ENCODE measurements at places on chromosomes 7 and 10. TPM values are rescaled to one million over a fixed set of nuclear protein-coding genes. Genes with fewer than 3 reads are reported as not detected.
A peak's percentile ranks its signal among the peaks of the same experiment; 100 is the strongest.

The CRYGN gene
- not detected for total RNA-seq

The SLC29A3 gene
- 3.2 TPM for total RNA-seq

The TFAM gene
- total RNA-seq, result 31.9 TPM

The FAM13C gene
- 66.1 TPM for total RNA-seq

The CYP17A1 gene
- total RNA-seq, result not detected

The PNLIPRP1 gene
- total RNA-seq, result not detected

The ASZ1 gene
- total RNA-seq, result not detected

The HMX3 gene
- not detected for total RNA-seq

The EBF3 gene
- total RNA-seq, result 185 TPM

The STEAP1 gene
- 2.2 TPM for total RNA-seq

The MRC1 gene
- total RNA-seq, result 5.5 TPM

The HOXA1 gene
- not detected for total RNA-seq

- DNase-seq, result no peak
Observed at GRCh38 chr7:141220263-141220880, 146.5 kb downstream of the TMEM178B start.

- no peak for DNase-seq
Observed at GRCh38 chr7:116399819-116400218, 99.7 kb upstream of the CAV2 start.

- no peak for DNase-seq
Observed at GRCh38 chr7:50138101-50138500, 45.1 kb upstream of the ZPBP start.

GRCh38 chr7:141071260-141071854, 2.5 kb upstream of the TMEM178B start:
- DNase-seq, result peak; percentile 76

DNA sequence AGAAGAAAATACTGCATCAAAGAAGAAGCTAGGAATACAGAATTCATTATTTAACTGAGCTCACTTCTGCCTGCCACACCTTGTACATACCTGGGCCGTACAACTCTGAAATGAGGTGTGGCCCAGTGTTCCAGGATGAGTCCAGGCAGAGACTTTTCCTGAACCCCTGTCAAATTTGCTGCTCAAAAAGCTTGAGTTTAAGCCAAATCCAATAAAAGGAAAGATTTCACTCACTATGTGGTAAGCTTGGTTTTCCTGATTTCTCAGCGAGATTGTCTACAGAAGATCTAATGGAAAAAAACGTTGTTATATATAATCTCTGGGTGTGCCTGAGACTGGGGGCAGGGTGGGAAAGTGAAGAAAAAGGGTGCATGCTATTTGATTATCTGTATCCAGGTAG, 72.1 kb upstream of the EGFR start:
- DNase-seq, result no peak

DNA sequence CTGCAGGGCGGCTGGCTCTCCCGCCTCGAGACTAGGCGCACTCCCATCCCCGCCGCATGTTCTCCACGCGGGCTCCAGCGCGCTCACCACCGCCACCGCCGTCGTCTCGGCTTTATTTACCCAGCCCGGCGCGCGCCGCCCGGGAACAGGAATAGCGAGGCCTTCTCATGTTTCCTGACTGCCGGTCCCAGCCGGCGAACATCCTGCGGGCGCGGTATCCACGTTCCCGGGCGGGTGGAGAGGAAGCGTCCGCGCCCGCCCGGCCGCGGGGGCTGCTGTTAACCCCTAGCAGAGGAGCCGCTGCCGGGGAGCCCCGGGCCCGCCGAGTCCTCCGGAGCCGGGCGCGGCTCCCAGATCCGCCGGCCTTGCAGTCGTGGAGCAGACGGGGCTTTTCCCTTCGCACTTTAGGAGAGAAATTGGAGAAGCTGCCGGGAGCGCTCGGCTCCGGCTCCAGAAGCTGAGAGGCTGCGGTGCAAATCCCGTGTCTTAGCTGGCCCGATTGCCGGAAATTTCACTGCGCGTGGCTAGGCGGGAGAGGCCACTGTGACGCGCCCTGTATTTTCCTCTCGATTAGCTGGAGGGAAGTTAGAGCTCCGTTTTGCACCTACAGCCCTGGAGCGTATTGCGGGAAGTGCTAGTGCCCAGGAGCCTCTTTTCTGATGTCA, at the start of gene MKX:
Gene MKX, minus strand, starts transcription at position 88 of the 665 bp plus-strand sequence. CDS start 2,404 bp downstream, outside the sequence.
- DNase-seq, result no peak

- no peak for DNase-seq
Observed at GRCh38 chr7:128790315-128791041, 1.3 kb upstream of the CCDC136 start.

- no peak for DNase-seq
Observed at GRCh38 chr10:104577861-104578521, 63.1 kb upstream of the SORCS3 start.

DNA sequence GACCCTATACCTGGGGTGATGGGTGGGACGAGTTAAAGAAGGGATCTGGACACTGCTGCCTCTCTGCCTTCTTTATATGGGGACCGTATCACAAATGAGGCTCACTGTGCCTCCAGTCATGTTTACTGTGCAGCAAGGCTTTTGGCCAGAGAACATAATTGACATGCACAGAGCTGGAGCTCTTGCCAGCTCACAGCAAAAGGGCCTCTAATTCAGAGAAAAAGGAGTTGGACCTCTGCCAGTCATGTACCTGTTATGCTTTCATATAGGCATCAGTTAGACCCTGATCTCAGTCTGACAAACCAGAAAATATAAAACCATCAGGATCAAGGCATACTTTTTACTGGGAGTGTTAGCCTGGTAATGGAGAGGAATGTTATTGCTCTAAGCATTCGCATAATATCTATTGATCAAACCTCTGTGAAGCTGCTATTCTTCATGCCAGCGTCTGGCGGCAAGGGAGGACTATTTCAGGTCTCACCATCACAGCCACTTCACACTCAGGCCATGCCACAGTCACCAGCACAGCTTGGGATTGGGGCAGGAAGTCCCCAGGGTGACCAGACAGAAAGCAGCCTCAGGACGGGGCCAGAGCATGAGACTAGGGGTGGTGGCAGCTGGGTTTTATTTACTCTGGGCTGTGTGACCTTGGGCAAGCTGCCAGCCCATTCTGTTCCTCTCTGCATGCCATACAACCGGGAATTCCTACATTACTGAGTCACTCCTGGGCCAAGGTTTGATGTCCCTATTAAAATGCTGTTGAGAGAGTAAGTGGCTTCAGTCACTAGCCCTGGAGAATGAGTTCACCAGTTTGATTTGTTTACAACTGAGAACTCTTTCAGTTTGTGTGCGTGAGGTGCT, 90.1 kb downstream of the NPSR1 start:
- DNase-seq, result peak; percentile 79

DNA sequence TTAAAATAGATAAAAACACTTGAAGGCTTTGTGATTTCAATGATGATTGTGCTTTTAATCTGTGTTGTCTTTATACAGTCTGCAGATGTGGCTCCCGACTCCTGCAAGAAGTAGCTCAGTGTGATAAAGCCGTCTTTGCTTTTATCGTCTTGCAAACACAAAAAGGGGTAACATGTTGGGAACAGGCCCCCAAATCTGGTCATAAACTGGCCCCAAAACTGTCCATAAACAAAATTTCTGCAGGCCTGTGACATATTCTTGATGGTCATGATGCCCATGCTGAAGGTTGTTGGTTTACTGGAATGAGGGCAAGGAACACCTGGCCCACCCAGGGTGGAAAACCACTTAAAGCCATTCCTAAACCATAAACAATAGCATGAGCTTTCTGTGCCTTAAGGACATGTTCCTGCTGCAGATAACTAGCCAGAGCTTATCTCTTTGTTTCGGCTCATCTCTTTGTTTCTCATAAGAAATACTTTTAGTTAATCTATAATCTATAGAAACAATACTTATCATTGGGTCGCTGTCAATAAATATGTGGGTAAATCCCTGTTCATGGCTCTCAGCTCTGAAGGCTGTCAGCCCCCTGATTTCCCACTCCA, 14.8 kb upstream of the ZNF485 start:
- DNase-seq, result no peak

DNA sequence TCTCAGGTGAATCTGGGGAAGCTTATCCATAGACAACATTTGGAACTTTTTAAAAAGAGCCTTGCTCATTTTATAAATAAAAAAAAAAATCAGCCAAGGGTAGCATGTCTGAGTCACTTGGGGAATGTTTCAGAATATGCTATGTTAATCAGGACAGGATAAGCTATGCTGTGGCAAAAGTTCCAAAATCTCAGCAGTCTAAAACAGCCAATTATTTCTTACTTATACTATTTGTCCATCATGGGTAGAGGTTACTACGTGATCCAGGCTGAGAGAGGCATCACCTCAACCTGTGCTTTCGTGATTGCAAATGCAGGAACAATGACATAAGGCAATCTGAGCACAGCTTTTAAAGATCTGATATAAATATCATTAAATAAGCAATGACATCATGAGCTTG, 6.5 kb downstream of the SLC13A1 start:
- DNase-seq, result no peak

- DNase-seq, result no peak
Observed at GRCh38 chr10:78852466-78853240, 216.1 kb upstream of the ZMIZ1 start.

GRCh38 chr7:29239638-29240037, 45.1 kb downstream of the CHN2 start:
- DNase-seq, result no peak

DNA sequence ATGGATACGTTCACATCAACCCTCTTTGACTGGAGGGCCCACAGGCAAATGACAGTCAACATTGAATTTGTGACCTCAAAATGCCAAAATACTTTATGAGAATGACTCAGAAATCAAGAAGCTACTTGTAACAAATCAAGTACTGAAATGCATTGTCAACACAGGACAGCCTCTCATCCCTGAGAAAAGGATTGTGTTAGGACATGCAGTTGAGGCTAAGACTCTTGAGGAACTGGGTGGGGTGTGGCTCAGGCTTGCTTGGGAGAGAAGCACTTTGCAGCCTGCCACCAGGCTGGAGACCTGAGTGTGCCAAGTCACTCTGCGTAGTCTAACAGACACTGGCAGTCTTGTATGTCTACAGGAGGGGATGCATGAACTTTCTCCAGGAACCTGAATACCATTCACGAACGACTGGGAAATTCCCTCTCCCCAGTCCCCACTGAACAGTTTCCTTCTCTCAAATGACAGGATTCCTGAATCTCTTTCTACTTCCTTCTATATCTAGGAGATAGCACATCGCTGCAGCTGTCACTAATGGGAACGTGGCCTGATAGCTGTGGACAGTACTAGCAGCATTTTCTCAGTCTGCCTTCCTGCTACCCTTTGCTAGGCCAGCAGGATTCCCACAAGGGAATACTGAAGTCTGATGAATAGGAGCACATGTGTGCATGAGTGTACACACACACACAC, 3.3 kb upstream of the SMO start:
- DNase-seq, result no peak

DNA sequence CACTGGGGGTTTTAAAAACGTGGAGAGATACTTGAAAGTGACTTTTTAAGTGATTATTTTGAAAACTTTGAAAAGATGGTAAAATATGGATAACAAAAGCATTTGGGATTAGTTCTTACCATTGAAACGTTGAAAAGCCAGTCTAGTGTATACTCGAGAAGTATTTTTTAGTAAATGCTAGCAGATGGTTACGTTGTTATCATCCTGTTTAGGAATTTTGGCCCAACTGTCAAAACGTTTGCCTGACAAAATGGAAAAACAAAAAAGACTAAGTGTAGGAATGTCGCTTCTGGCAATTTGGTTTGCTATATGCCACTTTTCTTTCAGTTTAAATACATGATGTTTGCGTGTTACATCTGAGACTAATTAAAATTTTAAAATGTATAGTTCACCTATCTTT, 1.2 kb downstream of the RBM33 start:
- no peak for DNase-seq

- DNase-seq, result no peak
Observed at GRCh38 chr7:144470078-144470477, 66.6 kb upstream of the NOBOX start.

DNA sequence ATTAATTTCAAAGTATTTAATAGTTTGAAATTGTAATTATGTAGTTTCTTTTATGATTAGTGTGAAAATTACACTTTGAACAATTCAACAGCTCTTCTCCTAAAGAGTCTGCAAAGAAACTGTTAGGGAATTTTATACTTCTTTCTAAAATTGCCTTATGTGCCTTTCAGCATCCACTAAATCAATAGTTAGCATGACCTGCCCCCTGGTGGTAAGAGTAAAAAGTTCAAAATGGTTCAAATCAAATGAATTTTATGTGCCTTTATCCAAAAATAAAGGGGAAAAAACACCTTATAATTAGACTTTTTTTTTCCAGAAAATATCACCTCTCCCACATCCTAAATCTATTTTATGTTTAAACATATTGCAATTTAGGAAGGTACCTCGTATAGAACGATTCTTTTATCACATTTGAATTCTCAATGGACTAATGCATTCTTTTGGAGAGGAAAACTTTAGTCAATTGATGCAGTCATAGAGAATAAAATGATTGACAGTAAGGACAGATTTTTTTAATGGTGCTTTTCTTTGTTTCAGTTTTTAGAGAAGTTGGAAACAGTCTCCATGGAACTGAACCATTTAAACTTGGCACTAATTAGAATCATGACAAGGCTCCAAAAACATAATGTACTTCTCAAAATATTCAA, 163.7 kb downstream of the SEMA3D start:
- peak; percentile 8 for DNase-seq

DNA sequence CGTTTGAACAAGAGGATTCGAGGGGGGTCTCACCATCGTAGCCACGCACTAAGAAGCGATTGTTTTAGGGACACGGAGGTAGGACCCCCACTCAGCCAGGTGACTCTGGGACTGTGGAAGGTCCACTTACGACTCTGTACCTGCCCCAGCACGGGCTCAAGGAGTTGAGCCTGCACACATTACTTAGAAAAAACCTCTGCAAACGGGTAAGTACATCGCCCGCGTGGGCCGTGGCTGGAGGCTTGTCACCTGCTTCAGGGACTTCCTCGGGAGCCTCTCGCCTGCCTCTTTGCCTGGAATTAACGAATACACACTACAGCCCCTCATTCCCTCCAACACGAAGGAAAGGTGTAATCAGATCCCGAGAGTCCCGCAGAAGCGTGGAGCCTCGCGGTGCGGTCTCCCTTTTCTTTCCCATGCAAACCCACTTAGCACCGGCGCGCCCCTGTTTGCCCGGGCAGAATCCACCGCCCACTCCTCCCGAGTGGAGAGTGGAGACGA, 826 bp downstream of the PODXL start:
- DNase-seq, result no peak

- DNase-seq, result no peak
Observed at GRCh38 chr10:131859341-131860020, 41.3 kb upstream of the PPP2R2D start.

- DNase-seq, result no peak
Observed at GRCh38 chr10:15049533-15049932, 5.8 kb downstream of the OLAH start.

DNA sequence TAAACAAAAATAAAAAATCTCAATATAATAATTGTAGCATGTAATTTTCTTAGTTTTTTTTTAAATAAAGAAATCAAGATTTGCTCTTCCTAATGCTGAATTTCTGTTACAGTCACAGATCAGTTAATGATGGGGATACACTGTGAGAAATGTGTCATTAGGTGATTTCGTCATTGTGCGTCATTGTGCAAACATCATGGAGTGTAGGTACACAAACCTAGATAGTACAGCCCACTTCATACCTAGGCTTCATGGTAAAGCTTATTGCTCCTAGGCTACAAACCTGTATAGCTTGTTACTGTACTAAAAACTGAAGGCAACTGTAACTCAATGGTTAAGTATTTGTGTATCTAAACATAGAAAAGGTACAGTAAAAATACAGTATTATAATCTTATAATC, 74.4 kb upstream of the LSM8 start:
- DNase-seq, result no peak
